ENCODE measurements at places on chromosomes 1 and 21.

DNA sequence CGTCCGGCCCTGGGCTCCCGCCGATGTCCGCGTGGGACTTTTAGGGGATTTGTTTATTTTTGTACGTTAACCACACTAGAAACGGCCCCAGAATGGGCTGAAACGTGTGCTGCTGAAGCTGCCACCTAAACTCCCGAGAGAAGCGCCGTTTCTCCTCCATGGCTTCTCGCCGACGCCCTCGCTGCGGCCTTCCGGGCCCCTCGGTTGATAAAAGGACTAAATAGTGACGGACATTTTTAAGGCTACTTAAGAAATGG is 678 bp upstream of the PTTG1IP start:
- DNase-seq: no peak

- no peak for DNase-seq
Measured at GRCh38 chr1:118898712-118899111, 89.4 kb downstream of the TBX15 start.

DNA sequence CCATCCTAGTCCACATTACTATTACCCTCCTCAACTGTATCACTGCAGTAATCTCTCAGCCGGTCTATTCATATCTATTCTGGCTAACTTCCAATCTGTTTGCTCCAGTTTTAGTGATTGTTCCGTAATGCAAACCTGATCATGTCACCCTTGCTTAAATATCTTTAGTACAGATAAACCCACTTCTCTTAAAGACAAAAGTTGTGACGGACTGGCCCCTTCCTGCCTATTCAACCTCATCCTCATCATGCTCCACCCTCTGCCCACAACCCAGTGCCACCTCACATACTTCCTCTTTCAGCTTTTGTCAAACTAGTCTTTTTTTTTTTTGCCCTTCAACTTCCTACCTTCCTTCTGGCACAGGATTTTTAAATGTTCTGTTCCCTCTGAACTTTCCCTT is 2.8 kb upstream of the C1orf162 start:
- DNase-seq: no peak

- no peak for DNase-seq
Measured at GRCh38 chr1:93552741-93553455, 105.0 kb downstream of the FNBP1L start.

GRCh38 chr1:225554216-225554812 is 98.6 kb downstream of the ENAH start:
- no peak for DNase-seq

- no peak for DNase-seq
Measured at GRCh38 chr1:232968965-232969364, 18.6 kb downstream of the NTPCR start.
